Muscle of back (tissue), 13 donors: ENCODE measurements at places on chromosomes 6 and 20. TPM values are rescaled to one million over a fixed set of nuclear protein-coding genes. Genes with fewer than 3 reads are reported as not detected.

DNA sequence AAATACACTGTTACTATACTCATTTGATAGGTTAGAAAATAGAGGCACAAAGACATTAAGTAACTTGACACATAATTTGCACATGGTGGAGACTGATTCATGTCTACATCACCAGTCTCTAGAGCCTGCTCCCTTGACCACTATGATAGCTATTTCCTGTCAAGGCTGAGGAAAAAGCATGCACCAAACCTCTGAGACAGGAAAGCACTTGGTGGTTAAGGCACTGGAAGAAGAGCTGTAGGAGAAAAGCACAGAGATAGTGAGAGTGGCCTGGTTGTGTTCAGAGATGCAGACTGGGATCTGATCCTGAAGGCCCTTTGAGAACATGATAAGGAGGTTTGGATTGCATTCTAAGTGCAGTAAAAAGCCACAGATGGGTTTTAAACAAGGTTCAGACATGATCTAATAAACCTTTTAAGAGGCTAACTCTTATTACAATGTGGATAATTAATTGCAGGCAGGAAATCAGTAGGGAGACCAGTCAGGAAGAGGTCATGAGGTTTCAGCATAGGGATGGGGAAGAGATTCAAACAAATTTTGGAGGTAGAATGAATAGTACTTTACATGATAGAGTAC, 168.9 kb downstream of the PHF3 start:
- peak; percentile 19 for DNase-seq

DNA sequence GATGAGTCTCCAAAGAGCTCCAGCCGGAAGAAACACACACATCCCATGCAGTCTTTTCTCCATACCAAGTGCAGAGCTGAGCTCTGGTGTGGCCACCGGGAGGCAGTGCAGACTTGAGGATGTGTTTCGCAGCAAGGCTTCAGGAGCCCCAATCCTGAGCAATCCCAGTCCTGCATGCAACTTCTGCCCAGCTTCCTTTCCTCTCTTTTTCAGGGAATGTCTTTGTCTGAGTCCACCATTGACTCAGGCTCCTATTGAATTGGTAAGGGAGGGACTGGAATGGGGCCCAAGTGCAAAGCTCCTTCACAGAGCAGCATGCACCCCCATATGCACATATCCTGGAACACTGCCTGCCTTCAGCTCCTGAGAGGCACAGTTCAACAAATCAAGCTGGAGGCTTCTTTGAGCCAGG, 50.5 kb upstream of the ASIP start:
- peak; percentile 78 for DNase-seq

GRCh38 chr6:87653074-87653962, 48.7 kb downstream of the AKIRIN2 start:
- no peak for DNase-seq

Gene MTG2
- polyA plus RNA-seq = 24.0 TPM

Gene BEND3
- polyA plus RNA-seq = 2.8 TPM
